ENCODE measurements at places on chromosomes 6 and 20. TPM values are rescaled to one million over a fixed set of nuclear protein-coding genes. Genes with fewer than 3 reads are reported as not detected.

Gene SMOC2
- total RNA-seq, result 0.13 TPM

Gene OPRM1
- not detected for total RNA-seq

Gene TBX18
- 45.0 TPM for total RNA-seq

Gene DTD1
- total RNA-seq, result 40.1 TPM

Gene RNF182
- 9.7 TPM for total RNA-seq

Gene HUS1B
- 1.3 TPM for total RNA-seq

Gene C20orf144
- not detected for total RNA-seq

Gene F13A1
- total RNA-seq, result not detected

Gene MACROD2
- 0.85 TPM for total RNA-seq

Gene AGER
- total RNA-seq, result 0.30 TPM

Gene RBBP8NL
- total RNA-seq, result not detected

Gene CSNK2B
- total RNA-seq, result 75.1 TPM

Gene PLAGL2
- 3.5 TPM for total RNA-seq

Gene GRM4
- 0.13 TPM for total RNA-seq

Gene EYS
- total RNA-seq, result under 0.01 TPM

Gene PCK1
- not detected for total RNA-seq

Gene PDE10A
- total RNA-seq, result 8.5 TPM

Gene FUT9
- not detected for total RNA-seq

Gene LIME1
- total RNA-seq, result 5.2 TPM

Gene SEL1L2
- total RNA-seq, result not detected

Gene FRK
- 1.6 TPM for total RNA-seq

Gene FILIP1
- total RNA-seq, result 0.33 TPM

Gene NEDD9
- 20.9 TPM for total RNA-seq

Gene EYA2
- total RNA-seq, result 0.03 TPM

Gene ERGIC3
- 518 TPM for total RNA-seq

Gene RAET1E
- 0.17 TPM for total RNA-seq

Gene IL17A
- total RNA-seq, result not detected

Gene TSPYL1
- 97.4 TPM for total RNA-seq

Gene ZNF831
- not detected for total RNA-seq

Gene IP6K3
- total RNA-seq, result 0.20 TPM

Gene SNPH
- 12.0 TPM for total RNA-seq

Gene TOMM34
- total RNA-seq, result 12.0 TPM

Gene TAAR9
- total RNA-seq, result 0.07 TPM

Gene LPIN3
- 8.3 TPM for total RNA-seq

Gene MRPL2
- 19.5 TPM for total RNA-seq
